GM03348 (cell line): ENCODE measurements at places on chromosomes 3 and 15.

GRCh38 chr3:64290161-64290560, 64.9 kb upstream of the PRICKLE2 start:
- no peak for DNase-seq

- no peak for DNase-seq
Observed at GRCh38 chr3:45631486-45631885, 36.9 kb downstream of the LIMD1 start.

- no peak for DNase-seq
Observed at GRCh38 chr3:45887759-45888511, 1.6 kb downstream of the CCR9 start.

- DNase-seq = no peak
Observed at GRCh38 chr3:59816312-59816711, 766.5 kb upstream of the CFAP20DC start.

GRCh38 chr15:59792359-59792758, 103.2 kb upstream of the BNIP2 start:
- no peak for DNase-seq

DNA sequence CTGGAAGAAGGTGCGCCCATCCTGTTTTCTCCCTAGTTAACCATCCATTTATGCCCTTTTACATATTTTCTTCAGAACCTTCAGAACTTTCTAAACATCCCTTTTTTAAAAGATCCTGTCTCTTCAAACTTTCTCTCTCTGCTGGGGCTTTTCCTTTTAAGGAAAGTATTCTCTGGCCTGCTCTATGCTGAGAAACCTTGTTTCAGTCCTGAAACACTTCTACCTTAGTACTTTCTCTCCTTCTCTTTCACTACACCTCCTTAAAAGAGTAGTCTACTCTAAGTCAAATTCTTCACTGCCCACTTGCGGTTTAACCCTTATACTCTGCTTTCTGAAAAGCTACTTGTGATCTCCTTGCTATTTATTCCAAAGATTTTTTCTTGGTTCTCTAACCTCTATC, 65.6 kb upstream of the SLC12A8 start:
- DNase-seq = no peak

- no peak for DNase-seq
Observed at GRCh38 chr15:77985031-77985930, 92.2 kb downstream of the TBC1D2B start.

GRCh38 chr3:5021116-5022092, 42.2 kb downstream of the BHLHE40 start:
- no peak for DNase-seq

GRCh38 chr15:96367311-96368200, 37.1 kb downstream of the NR2F2 start:
- DNase-seq = no peak

- DNase-seq = no peak
Observed at GRCh38 chr15:99210334-99210733, 39.0 kb downstream of the TTC23 start.

DNA sequence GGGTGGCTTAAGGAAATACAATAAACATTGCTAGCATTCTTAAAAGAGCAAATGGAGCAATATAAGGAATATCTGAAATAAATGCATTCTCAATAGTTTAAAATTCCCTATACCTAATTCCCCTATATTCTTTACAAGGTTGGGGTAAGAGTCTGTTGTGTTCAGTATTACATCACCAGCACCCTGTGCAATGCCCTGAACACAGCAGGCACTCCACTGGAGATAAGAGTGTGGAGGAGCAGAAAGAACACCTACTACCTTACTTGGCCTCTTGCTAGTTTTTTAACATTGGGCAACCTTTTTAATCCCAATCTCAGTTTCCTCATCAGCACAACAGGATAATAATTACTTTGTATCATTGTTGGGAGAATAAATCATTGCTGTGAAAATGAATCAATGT, 140.2 kb upstream of the PLXND1 start:
- DNase-seq = no peak

DNA sequence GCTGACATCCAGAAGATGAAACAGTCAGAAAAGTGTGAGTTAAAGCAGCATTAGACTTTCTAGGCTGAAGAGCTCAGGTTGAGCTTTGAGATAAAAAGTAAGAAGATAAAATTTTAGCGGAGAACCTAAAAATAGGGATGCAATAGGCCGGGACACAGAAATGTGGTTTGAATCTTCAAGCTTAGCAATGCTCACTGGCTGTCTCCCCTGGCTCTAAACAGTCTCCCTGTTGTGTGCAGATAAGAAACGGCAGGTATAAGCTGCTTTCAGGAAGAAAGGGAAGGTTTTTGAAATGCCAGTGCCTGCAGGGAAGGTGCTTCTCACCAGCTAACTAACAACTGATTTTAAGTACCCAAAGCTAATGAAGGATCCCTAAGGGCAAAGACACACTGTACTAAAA, 718.7 kb upstream of the SGO1 start:
- DNase-seq = no peak

GRCh38 chr15:41943543-41944312, 28.6 kb downstream of the EHD4 start:
- DNase-seq = no peak

GRCh38 chr3:47870702-47871260, 67.8 kb downstream of the DHX30 start:
- no peak for DNase-seq

DNA sequence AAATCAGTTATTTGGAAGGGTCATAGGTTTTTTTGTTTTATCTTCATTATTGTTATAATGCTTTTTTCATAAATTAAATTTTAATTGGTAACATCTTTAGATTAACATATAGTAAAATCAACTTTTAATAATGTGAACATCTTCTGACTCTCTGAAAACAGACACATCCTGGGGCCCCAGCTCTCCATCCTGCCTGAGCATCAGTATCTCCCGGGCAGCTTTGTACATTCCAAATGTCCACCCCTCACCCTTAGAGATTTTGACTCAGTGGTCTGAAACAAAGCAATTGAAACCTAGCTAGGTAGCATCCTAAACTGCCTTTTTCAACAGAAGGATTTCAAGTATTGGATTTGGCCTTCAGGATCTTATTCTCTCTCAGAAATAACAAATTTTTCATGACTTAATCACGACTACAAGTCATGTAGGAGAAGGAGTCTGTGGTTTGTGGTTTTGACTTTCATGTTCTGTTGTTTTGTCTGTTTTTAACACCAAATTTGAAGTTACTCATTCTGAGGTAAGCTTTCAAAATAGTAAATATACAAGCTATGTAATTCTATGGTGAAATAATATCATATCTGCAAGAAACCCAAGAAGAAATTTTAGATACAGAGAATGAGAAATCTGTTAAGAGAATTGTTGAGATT, 147.3 kb upstream of the UBE2E2 start:
- peak; percentile 75 for DNase-seq

GRCh38 chr15:99115300-99116215, 10.7 kb downstream of the SYNM start:
- no peak for DNase-seq
